ENCODE measurements at places on chromosomes 11 and 22. TPM values are rescaled to one million over a fixed set of nuclear protein-coding genes. Genes with fewer than 3 reads are reported as not detected.

GRCh38 chr11:118790357-118791110 is 430 bp downstream of the DDX6 start:
- peaks cover 2% of the 10 kb centered on the region for H3K4me1 ChIP-seq
- H3K27ac ChIP-seq: peak overlapping the region; percentile 71
- H3K36me3 ChIP-seq: no peaks in the 10 kb centered on the region
- H3K4me3 ChIP-seq: peak overlapping the region; percentile 49

DNA sequence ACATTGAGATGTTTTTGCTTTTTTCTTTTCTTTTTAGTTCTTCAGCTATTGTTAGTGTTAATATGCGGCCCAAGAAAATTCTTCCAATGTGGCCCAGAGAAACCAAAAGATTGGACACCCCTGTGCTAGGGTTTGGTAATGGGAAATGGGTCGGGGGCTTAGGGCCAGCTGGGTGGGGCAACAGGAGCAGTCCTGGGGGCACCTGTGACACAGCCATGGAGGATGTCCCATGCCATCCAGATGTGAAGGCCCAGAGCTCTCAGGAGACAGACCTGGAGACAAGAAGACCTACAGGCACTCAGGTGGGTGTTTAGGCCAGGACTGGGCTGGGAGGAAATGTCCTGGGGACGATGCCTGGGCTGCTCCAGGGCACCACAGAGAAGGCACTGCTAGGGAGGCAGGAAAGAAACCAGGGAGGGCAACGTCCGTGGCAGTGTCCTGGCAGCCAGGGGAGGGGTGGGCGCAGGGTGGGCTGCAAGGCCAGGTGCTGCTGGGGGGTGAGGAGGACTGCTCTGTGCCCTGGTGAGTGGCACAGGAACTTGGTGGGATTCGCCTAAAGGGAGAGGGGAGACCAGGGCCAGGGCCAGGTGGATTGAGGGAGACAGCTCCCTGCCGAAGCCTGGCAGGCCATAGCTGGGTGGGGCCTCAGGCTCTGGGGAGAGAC is 21.4 kb downstream of the RELT start:
- H3K36me3 ChIP-seq: no peaks in the 10 kb centered on the region
- no peak overlapping the region for H3K4me3 ChIP-seq
- H3K4me1 ChIP-seq: no peaks in the 10 kb centered on the region
- DNase-seq: peak; percentile 61
- no peak overlapping the region for H3K27ac ChIP-seq

- peak overlapping the region; percentile 33 for H3K27ac ChIP-seq
- H3K4me1 ChIP-seq: peaks cover 11% of the 10 kb centered on the region
- no peaks in the 10 kb centered on the region for H3K27me3 ChIP-seq
- no peak for DNase-seq
- H3K36me3 ChIP-seq: no peaks in the 10 kb centered on the region
These were observed 226.2 kb upstream of the BLID start for GRCh38 chr11:122342089-122342744.

GRCh38 chr11:68328374-68329091 is 16.1 kb downstream of the LRP5 start:
- no peak overlapping the region for H3K4me3 ChIP-seq
- no peak overlapping the region for H3K27ac ChIP-seq
- H3K36me3 ChIP-seq: no peaks in the 10 kb centered on the region
- no peaks in the 10 kb centered on the region for H3K27me3 ChIP-seq
- no peak for DNase-seq

DNA sequence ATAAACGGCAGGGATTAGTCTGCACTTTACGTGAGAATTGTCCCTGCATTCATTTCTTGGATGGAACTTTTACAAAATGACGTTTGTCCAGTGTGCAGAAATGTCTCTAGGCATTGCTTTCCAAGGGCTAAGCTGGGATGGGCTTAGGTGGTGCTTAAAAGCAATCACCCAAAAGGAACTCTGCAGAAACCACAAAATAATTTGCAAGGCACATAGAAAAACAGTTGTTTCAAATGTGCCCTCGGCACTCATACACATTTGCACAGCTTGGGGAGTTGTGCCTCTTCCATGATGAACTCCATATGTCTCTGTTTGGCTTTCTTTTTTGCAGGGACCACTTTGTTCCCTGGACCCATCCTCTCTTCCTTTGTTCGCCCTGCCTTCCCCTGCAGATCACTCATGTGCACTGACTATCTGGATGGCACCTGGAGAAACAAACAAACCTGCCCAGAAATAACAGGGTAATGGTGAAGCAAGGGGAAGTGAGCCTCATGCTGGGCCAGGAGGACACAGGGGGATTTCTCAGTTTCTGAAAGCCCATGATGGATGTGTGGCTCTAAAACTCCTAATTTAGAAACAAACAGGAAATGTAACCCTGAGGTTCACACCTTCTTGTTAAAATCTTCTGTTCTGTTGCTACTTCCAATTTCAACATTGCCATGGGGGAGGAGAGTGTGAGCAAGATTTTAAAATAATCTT is 150.2 kb downstream of the SNX19 start:
- H3K36me3 ChIP-seq: no peaks in the 10 kb centered on the region
- H3K27ac ChIP-seq: no peak overlapping the region
- DNase-seq: no peak
- no peaks in the 10 kb centered on the region for H3K4me1 ChIP-seq

DNA sequence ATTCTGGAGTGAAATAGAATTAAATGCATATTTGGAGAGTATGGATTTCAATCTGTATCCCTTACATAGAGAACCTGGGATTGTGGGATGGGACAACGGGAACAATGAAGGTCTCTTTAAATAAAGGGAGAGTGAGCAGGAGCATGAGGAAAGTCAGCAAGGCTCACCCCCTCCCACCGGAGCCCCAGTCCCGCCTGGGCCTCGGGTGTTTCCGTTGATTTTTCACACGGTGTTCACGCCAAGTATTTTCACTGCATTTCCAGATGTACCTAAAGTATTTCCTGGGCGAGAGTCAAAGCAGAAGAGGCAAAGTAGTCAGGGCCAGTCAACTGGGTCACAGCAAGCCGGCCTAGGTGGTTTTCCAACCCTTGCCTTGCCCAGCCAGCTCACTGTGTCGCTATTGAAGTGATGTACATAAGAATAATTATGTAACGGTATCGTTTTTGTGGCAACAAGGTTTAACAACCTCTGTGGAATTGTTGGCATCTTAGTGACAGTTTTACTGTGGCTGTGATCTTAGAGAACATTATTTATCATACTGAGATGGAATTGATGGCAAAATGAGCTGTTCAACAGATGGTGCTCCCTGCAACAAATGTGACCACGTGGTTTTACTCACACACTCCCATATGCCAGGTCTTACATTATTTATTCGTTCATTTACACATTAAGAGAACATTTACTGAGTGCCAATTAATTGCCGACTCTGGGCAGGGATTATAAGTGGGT is 177.3 kb downstream of the ADAMTS15 start:
- H3K36me3 ChIP-seq: no peaks in the 10 kb centered on the region
- no peak overlapping the region for H3K27ac ChIP-seq
- no peaks in the 10 kb centered on the region for H3K4me1 ChIP-seq
- H3K4me3 ChIP-seq: no peak overlapping the region
- no peaks in the 10 kb centered on the region for H3K27me3 ChIP-seq

GRCh38 chr11:128052912-128053641 is 534.3 kb downstream of the ETS1 start:
- no peaks in the 10 kb centered on the region for H3K27me3 ChIP-seq
- H3K27ac ChIP-seq: peak overlapping the region; percentile 80
- peaks cover 6% of the 10 kb centered on the region for H3K4me1 ChIP-seq
- H3K4me3 ChIP-seq: no peak overlapping the region

GRCh38 chr11:27497284-27497866 is 9.2 kb downstream of the LIN7C start:
- no peak for DNase-seq
- H3K27me3 ChIP-seq: no peaks in the 10 kb centered on the region
- no peak overlapping the region for H3K27ac ChIP-seq
- H3K4me3 ChIP-seq: no peak overlapping the region
- H3K4me1 ChIP-seq: no peaks in the 10 kb centered on the region
- H3K36me3 ChIP-seq: peaks cover 4% of the 10 kb centered on the region

- DNase-seq: peak; percentile 66
- no peak overlapping the region for H3K4me3 ChIP-seq
- H3K27ac ChIP-seq: no peak overlapping the region
- no peaks in the 10 kb centered on the region for H3K27me3 ChIP-seq
- no peaks in the 10 kb centered on the region for H3K36me3 ChIP-seq
- no peaks in the 10 kb centered on the region for H3K4me1 ChIP-seq
These were observed 25.4 kb downstream of the OSBPL5 start for GRCh38 chr11:3139481-3140290.

DNA sequence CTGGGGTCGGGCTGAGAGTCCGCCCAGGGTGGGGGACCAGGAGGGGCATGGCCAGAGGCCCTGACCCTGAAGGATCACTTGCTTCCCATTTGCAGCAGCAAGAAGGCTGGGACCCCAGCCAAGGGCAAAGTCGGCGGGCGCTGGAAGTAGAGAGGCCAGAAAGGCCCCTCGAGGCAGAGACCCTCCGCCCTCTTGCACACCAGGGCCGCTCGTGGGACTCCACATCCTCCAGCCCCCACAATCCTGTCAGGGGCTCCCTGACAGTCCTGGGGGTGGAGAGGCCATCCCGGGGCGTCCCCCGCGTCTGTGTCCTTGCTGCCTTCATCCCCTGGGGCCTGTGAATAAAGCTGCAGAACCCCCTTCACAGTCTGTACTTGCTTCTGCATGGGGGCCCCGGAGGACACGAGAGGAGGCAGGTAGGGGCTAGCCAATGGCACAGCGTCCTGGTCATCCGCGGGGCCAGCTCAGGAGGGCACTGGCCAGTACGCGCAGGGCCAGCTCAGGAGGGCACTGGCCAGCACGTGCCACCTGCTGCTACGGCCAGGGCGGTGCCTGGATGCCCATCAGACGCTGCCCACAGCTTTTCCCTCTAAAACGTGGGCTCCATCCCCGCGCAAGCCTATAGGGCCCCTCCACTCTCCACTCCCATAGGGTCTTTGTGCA is 8.7 kb upstream of the MRPL23 start:
- H3K36me3 ChIP-seq: no peaks in the 10 kb centered on the region
- no peaks in the 10 kb centered on the region for H3K4me1 ChIP-seq
- no peak overlapping the region for H3K4me3 ChIP-seq

DNA sequence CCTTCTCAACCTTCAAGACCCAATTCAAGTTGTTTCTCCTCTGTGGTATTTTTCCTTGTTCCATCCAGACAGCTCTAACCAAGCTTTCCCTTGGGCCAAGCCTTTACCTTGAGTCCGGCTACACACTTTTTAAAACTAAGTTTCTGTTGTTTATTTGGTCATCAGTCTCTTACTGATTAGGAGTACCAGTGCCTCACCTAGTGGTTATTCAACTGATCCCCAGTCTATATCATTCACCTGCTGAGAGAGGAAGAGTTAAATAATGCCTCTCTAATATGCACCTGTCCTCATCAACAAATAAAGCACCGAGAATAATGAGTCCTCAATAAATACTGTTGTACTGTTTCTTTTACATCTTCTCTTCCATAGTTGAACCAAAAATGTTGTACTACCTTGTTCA is 160.8 kb downstream of the MSANTD4 start:
- no peaks in the 10 kb centered on the region for H3K36me3 ChIP-seq
- no peak for DNase-seq
- H3K4me3 ChIP-seq: no peak overlapping the region
- H3K27me3 ChIP-seq: no peaks in the 10 kb centered on the region

DNA sequence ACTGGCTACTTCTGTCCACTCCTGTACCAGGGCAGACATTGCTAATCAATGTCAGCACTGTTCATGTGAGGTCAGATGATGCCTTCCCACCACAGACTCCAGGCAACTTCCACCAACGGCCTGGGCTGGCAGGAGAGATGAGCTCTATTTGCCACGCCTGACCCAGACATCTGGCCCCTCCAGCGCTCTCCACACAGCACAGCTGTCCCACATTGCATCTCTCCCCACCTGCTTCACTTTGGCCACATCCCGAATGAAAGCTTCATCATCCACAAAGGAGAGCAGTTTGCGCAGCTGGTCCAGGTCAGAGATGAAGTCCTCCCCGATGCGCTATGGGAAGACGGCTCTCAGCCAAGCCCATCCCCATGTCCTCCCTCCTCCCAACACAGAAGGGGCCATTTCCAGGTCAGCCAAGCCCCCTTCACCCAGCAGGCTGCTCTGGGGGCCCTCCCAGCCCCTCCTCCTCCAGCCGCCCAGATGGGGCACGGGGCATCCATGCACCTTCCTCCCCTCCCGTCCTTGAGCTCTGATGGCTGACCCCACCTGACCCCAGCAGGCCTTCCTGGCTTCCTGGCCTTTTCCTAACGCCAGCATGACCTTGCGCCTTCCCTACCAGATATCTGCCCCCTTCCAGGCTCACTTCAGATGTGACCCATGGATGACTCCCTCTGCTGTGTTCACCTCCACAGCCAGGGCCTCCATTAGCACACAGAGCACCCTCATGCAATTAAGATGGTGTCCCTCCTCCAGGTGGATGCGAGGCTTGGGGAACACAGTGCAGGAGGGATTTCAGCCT is 7.4 kb downstream of the PYGM start:
- no peak overlapping the region for H3K4me3 ChIP-seq
- H3K27me3 ChIP-seq: no peaks in the 10 kb centered on the region
- H3K4me1 ChIP-seq: no peaks in the 10 kb centered on the region
- no peak overlapping the region for H3K27ac ChIP-seq

- DNase-seq: no peak
- H3K36me3 ChIP-seq: no peaks in the 10 kb centered on the region
- H3K27me3 ChIP-seq: no peaks in the 10 kb centered on the region
- no peak overlapping the region for H3K27ac ChIP-seq
These were observed 30.7 kb downstream of the WEE1 start for GRCh38 chr11:9604134-9604533.

- no peaks in the 10 kb centered on the region for H3K36me3 ChIP-seq
- H3K4me3 ChIP-seq: no peak overlapping the region
- H3K27me3 ChIP-seq: no peaks in the 10 kb centered on the region
- no peak overlapping the region for H3K27ac ChIP-seq
- no peak for DNase-seq
These were observed 227.6 kb downstream of the ST3GAL4 start for GRCh38 chr11:126583101-126583500.

DNA sequence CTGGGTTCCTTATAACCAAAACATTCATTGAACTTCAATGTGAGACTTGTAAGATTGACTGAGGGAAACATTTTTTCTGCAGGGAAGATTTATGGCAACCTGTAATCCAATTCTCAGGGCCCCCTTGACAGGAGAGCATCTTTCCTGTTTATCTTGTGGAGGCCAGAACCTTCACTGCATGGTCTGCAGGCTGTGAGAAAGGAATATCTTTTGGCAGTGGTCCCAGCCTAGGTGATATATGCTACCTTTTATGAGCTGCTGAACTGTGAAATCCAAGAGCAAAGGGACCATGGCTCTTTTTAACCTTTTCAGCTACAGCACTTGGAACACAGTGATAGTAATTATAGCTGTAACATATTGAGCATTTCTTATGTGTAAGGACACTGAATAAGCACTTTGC is 590.2 kb upstream of the B3GAT1 start:
- DNase-seq: no peak
- no peak overlapping the region for H3K4me3 ChIP-seq
- no peak overlapping the region for H3K27ac ChIP-seq
- H3K4me1 ChIP-seq: no peaks in the 10 kb centered on the region
- no peaks in the 10 kb centered on the region for H3K27me3 ChIP-seq

LIF gene
- total RNA-seq: 4.5 TPM

OR51S1 gene
- total RNA-seq: not detected
